ENCODE measurements at places on chromosomes 16 and 17.

GRCh38 chr16:69386596-69386995 lies 789 bp upstream of the TERF2 start:
- no peak for DNase-seq

DNA sequence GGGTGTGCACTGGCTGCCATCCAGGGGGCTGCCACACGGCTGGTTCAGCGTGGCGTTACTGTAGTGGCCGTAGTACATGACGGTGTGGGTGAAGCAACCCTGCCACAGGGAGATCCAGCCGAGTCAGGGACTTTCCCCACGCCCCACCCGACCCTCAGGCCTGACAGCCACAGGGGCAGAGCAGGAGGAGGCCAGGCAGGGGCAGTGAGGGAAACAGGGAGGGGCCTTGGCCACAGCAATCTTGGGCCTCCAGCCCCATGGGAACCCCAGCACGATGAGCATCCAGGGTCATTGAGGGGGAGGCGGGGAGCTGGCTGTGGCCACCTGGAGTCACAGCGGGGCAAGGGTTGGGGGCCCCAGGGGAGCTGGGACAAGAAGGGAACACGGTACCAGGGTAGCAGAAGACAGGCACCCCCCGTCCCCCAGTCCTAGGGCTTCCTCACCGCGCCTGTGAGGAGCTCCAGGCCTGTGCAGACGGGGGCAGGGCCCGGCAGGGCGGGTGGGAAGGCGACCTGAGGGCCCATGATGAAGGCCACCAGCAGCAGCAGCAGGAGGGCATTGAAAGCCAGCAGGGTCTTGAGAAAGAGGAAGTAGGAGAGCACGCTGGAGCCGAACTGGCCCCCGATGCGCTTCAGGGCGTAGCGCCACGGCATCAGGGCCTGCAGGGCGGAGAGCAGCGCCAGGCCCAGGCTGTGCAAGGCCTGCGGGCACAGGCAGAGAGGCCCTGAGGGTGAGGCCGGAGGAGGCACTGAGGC lies 4.3 kb downstream of the TMC6 start:
- DNase-seq = no peak

DNA sequence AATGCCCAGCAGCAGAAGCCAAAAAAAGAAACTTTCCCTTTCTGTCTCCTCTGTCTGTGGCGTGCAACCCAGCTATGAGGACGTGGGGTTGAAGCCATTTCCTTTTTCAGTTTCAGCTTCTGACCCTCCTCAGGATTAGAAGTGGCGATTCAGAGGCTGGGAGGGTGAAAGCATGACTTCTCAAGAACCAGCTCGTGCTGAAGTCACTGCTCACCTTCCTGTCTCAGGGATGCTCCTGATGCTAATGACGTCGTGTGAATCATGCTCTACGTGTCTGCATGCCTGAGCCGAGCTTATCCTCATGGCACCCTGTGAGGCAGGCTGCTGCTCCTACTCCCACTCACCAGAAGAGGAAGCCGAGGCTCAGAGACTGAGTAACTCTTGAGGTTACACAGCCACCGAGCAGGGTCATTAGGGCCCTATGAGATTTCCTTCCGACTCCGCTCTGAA lies 5.7 kb upstream of the LPO start:
- DNase-seq = no peak

DNA sequence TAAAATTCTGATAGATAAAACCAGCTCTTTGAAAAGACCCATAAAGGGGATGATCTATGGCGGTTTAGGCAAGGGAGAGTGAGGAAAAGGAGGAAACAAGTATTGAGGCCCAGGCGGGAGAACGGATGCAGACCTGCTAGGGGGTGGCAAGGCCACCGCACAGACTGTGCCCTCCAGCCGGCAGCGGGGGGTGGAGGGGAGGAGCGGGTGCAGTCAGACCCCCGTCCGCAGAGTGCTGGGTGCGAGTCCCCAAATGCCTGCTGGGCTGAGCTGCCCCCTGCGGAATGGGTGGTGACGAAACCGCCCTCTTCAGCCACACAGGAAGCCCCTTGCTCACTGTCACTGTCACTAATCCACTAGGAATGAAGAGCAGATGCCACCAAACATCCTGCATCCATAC lies 46.0 kb downstream of the LMF1 start:
- peak; percentile 8 for DNase-seq

DNA sequence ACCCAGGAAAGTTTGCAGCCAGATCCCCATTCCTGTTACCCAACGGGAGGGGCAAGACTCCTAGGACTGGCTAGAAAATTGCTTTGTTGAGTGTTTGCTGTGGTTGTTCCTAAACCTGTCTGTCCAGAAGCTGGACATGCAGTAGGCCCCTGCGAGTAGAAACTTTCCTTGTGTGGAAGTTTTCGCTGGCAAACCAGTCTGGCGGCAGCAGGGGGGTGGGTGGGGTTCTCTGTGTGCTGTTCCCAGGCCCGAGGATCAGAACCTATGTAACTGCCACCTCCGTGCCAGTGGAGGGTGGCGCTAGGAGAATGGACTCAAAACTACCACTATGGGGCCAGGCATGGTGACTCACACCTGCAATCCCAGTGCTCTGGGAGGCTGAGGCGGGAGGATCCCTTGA lies 9.2 kb downstream of the SGSM2 start:
- DNase-seq = no peak

DNA sequence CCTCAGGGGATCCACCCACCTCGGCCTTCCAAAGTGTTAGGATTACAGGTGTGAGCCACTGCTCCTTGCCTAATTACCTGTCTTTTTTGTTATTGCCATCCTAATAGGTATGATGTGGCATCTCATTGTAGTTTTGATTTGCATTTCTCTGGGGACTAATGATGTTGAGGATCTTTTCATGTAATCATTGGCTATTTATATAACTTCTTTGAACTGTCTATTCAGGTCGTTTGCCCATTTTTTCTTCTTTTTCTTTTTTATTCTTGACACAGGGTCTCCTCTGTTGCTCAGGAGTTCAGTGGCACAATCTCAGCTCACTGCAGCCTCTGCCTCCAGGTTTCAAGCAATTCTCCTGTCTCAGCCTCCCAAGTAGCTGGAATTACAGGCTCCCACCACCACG lies 1.3 kb upstream of the TGFB1I1 start:
- DNase-seq = peak; percentile 3
